ENCODE measurements at places on chromosomes 6 and 20.

GRCh38 chr6:99297415-99297814 is 52.1 kb downstream of the FAXC start:
- DNase-seq: no peak

DNA sequence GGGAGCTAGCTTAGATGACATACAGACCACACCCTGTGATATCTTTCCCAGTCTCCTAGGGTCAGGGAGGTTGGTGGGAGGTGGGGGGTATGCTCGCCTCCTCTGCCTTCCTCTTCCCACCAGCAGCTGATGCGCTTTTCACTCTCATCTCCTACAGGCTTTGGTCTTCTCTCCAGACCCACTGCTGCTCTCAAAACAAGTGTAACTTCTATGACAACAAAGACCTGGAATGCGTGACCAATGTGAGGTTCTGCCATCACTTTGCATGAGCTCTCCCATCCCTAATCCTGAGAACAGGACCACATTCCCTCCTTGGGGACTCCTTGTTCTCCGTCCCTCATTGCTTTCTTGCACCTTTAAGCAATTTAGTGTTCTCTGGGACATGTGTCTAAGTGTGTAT is 2.7 kb downstream of the CTSA start:
- no peak for DNase-seq

- DNase-seq: no peak
Observed at GRCh38 chr6:12457094-12457493, 166.9 kb downstream of the EDN1 start.

- no peak for DNase-seq
Observed at GRCh38 chr20:42747765-42748411, 441.8 kb downstream of the PTPRT start.

- DNase-seq: no peak
Observed at GRCh38 chr6:155693573-155694418, 238.2 kb upstream of the NOX3 start.

DNA sequence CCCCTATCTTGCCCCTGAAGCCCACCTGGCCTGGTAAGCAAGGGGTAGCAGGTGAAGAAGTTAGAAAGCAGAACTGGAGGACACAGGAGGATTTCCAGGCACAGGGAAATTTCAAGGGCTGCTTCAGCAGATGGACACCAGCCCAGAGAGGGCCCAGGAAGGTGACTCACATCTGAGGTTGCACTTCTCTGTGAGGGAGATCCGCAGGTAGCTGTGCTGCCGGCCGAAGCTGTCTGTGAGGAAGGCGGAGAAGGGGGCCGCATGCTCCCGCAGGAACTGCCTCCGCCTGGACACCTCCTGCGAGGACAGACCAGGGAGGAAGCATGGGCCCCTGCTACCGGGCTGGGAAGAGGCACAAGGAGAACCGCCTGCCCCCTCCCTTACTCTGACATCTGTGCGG is 7.1 kb downstream of the MOCS1 start:
- no peak for DNase-seq

- no peak for DNase-seq
Observed at GRCh38 chr20:47749339-47749738, 35.9 kb downstream of the SULF2 start.
